ENCODE measurements at places on chromosomes 5 and 9.

DNA sequence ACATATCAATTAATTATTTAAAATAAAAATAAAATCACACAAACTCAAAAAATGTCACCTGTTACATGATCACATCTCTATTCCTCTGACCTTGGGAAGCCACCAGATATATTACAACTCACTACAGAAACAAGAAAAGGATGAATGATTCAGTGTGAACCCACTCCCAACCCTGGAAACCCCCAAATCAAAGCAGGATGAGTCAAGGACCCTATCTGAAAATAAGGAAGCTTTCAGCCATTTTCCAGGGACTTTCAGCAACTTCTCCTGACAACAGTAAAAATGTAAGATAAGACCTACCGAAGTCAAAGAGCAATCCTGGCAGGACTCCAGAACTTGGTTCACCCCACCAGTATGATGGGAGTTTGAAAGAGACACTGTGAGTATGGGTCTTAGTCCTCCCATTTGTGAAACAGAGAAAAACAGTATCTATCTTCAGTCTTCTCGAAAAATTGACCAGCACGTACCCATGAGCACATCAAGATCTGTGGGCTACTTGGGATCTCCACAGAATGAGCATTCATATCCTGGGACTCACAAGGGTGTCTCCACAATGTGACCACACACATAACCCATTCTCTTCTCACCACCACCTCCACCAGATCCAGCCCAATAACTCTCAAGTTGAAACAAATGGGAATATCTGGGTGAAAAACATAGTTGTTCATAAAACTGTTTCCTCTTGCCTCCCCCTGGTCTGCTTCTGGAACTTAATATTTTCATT, 9.9 kb downstream of the NRG2 start:
- DNase-seq = no peak

DNA sequence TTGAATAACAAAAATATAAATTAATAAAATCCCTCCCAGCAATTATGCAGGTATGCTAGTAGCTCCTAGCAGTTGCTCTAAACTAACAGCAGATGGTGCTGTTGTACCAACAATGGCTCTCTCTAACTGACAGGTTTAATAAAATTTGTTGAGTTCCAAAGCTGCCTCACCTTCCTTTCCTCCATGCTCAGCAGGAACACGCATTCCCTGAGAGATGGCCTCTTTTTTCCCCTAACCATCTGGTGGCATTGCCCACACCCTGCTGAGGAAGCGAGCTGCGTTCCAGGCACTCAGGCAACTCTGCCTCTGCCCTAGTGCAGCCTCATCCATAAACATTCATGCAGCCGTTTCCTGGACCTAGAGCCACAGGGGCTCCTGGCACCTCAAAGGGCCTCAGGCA, 106.2 kb downstream of the KLHL3 start:
- no peak for DNase-seq

DNA sequence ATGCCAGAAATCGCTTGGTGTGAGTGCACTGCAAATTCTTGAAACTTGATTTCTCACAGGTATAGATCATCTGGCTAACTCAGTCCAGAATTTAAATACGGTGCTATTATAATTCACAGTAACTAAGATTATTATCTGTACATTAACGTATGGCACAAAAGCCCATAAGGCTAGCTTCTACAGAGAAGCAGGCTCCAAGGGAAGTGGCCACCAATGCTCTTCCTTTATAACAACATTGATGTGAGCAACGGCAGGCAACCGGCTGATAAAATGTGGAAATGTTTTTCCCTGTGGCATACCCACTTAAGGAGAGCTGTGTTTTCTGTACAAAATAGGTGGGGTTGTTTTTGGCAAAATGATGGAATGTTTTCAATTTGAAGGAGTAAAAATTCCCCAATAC, 35.7 kb downstream of the SEMA4D start:
- DNase-seq = no peak

DNA sequence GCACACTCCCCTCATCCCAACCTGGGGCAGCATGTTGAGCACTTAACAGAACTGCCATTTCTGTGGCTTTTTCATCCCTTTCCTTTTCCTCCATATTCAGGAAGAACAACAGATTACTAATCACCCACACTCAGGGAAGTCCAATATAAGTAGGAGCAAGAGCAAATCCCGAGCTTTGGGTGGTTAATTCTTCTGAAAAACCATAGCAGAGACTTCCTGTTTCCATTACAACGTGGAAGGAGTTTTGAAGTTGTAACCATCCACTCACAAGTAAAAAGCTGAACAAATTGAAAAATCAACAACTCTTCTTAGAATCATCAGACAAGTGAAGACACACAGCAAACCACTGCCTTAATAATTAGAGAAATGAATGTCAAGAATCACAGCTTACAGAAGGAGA, 8.2 kb downstream of the CTSL start:
- no peak for DNase-seq

GRCh38 chr5:68290847-68291246, 75.3 kb downstream of the PIK3R1 start:
- DNase-seq = no peak

GRCh38 chr5:137022043-137022442, 477.1 kb downstream of the SPOCK1 start:
- no peak for DNase-seq

- no peak for DNase-seq
Observed at GRCh38 chr5:8814105-8814504, 731.8 kb downstream of the SEMA5A start.

DNA sequence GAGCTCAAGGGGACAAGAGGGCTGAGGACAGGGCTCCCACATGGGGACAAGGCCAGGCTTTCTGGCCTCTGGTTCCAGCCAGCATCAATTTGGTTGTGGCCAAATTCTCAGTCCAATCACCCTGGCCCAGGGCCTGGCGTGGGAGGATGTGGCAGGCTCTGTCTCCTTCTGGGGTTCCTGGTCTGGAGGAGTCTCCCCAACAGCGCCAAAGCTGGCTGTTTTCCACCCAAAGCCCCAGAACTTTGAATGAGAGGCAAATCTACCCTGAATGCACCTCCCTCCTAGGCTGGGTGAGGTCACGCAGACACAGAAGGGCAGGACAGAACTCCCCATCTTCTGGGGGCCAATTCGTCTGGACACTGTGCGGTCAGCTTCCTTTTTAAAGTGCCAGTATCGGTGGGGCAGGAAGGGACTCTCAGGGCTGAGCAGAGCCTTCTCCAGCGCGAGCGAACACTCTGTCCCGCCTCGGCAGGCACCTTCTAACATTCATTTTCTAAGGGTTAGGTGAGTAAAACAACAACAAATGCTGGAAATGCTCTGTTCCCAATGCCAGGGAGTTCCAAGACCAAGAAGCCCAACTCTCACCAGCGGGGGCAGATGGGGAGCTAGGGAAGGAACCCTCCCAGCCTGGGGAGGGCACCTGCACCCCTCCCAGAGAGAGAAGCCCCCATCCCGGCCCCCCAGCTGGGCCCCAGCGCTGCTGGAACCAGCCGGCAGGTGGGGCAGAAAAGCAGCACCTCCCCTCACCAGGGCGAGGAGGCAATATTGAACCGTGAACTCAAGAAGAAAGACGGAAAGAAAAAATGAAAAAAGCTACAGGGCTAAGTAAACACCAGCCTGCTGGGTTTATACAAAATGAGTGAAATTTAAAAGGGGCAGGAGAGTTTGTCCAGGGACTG, 3.7 kb upstream of the DPM2 start:
- DNase-seq = no peak

DNA sequence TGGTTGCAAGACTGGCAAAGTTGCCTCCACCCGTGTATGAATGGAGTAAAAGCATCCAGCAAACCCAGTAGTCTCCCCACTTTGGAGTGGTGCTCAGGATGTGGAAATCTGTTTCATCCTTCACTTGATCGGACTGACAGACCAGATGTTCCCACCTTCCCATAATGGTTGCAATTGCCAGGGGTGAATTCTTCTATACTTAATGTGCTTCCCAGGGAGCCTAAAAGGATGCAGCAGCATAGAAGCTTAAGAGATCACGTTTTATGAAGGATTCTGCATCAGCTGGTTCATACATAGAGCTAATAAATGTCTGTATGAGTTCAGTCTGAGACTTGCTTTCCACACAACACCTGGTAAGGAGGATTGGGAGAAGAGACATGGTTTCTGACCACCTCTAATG, 198.8 kb upstream of the S1PR3 start:
- DNase-seq = no peak

Data from stimulated activated naive CD4-positive, alpha-beta T cell treated with Interleukin-2 at 50 U/mL for 16 hours (primary cell).